HEK293T (cell line): ENCODE measurements at places on chromosomes 3 and 15.

GRCh38 chr15:91917686-91918360 is 64.3 kb downstream of the SLCO3A1 start:
- DNase-seq = no peak

GRCh38 chr3:12620305-12620704 is 43.6 kb downstream of the RAF1 start:
- DNase-seq = no peak

- peak; percentile 46 for DNase-seq
These were observed 1.2 kb downstream of the CADPS start for GRCh38 chr3:62873761-62874710.

DNA sequence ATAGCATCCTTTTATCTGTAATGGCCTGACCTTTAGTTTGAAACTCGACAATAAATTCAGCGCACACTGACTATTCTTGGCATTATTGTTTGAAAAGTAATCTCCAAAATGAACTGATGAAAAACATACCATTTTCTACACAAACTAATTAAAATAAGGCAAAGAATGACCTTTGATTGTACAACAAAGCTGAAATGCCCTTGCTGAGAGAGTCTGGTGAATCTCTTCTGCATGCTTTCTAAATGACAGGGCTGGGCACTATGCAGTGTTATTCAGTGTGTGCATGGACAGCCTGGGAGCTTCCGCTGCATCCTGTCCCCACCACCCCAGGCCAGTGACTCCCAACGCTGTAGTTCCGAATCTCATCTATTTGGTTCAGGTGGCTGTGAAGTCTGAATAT is 530.8 kb downstream of the FOXP1 start:
- no peak for DNase-seq
